Anterior cingulate cortex (tissue), 58 donors: ENCODE measurements at places on chromosomes 12 and 14.

GRCh38 chr14:22545842-22546721 is 42.9 kb downstream of the DAD1 start:
- DNase-seq, result no peak

DNA sequence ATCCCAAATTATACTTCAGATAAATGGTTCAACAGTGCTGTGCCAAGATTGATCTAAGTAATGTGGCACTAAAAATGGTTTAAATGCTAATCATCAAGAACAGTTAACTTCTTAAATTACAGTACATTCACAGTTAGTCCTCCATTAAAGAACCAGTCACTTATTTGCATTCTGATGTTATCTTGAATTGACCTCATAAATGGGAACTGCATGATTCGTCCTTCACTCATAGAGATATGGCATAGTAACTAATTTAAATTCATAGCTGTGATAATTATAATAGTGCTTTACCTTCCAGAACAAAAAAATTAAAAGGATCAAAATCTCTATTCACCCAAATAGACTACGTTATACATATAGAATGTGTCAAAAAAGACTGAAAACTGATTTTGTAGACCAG is 61.1 kb downstream of the COCH start:
- no peak for DNase-seq

- DNase-seq, result no peak
Observed at GRCh38 chr12:113165521-113166450, 16.3 kb downstream of the CFAP73 start.

DNA sequence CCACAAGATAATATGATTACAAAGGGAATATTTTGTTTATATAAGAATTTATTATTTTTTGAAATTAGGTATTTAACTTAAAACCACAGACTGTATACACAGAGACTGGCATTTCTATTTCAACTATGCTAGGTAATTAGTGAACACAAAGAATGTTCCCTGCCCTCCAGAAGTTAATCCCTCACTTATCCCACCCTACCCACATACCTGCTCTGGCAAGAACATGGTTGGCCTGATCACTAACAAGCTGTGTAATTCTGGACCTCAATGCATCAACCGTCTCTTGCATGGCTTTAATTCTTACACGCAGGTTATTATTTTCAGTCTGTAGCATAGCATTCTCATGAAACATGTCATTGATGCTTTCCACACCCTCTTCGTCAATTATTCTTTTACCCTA is 85.9 kb downstream of the KIF21A start:
- DNase-seq, result no peak

DNA sequence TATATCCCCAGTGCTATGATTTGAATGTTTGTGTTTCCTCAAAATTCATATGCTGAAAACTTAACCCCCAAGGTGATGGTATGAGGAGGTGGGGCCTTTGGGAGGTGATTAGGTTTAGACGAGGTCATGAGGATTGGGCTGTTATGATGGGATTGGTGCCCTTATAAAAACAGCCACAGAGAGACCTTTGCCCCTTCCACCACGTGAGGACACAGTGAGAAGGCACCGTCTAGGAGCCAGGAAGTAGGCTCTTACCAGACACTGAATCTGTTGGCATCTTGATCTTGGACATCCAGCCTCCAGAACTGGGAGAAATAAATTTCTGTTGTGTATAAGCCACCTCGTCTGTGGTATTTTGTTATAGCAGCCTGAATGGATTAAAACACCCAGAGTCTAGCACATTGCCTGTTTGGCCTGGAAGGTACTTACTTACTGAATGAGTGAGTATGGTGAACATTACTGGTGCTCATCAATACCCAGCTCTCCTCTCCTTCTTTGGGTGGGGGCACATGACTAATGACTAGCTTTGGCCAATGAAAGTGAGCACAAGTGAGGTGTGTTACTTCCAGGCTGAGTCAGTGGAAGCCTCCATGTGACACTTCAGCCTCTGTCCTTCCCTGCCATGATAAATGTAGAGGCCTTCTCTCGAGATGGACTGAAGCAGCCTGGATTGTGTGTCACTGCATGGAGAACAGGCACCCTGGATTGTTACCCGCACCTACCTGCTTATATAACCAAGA is 72.4 kb upstream of the CHST11 start:
- DNase-seq, result no peak

DNA sequence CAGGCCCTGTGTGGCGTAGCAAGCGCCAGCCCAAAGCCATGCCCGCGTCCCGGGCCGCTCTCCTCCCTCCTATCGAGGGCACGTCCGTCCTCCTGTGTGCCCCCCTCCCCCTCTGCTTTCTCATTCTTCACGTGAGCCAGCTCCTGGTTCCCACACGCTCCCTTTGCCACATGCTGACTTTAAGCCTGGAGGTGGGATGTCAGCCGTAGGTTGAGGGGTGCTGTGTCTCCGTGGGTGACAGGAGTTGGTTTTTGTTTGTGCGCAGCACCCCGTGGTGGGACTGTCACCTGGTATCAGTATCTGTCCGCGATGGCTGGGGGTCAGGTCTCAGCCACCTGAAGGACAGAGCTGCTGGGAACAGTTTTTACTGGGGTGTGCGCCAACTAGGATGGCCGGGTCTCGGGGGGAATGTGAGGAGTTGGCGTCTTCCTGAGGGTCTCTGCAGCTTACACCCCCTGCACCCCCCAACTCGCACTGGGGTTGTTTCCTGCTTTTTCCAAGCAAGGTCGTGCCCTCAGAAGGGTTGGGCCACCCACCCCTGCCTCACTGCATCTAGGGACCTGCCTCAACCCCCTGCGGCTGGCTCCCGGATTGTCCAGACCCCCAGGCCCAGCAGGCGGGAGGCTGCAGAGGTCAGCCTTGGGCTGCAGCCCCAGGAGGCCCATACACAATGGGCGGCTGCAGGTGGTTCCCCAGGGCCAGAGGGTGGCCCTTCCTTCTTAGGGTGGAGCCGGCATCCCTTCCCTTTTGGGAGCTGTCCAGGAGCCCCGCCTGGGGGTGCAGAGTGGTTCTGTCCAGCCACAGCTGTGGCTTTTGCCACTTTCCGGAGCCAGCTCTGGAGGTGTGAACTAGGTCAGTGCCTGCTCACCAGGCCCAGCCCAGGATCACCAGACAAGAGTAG is 7.3 kb downstream of the ULK1 start:
- no peak for DNase-seq

GRCh38 chr12:65100140-65100539 is 21.0 kb downstream of the WIF1 start:
- DNase-seq, result no peak

DNA sequence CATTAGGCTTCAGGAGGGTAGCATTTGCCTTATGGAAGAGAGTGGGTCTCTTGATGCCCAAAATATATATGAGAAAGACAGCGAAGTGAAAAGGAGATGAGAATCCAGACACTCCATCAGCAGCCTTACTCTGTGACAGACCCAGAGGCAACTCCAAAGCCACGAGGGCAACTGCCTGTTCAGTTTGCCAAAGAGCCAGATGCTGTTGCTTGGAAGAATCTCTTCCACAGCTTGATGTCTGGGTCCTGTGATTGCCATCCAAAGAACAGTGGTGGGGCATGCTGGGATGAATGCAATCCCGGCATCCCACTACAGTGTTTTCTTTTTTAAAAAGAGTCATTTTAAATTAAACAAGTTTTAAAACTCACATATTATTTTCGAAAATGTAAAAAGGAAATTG is 10.9 kb upstream of the OTX2 start:
- no peak for DNase-seq

- DNase-seq, result no peak
Observed at GRCh38 chr14:55609681-55610080, 29.7 kb downstream of the KTN1 start.

DNA sequence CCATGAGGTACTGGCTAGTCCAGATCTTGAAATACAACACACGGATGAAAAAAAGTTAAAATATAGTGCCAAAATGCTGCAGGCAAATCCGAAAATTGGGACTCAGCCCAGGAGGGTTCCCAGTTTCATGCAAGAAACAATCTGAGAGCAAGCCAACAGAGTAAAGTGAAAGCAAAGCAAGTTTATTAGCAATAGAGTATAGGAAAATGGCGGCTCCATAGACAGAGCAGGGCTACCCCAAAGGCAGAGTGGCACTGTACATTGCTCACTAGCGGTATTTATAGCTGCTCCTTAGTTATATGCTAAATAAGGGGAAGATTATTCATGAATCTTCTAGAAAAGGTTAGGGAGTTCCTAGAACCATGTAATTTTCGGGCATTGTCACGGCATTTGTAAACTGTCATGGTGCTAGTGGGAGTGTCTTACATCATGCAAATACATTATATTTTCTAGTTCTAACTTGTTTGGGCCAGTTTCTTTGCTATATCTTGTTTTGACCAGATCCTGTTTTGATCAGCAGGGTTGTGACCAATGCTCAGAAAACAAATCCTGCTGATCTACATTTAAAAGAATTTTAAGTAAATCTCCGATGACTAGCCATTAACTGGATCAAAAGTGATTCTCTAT is 29.1 kb downstream of the RECQL start:
- no peak for DNase-seq

DNA sequence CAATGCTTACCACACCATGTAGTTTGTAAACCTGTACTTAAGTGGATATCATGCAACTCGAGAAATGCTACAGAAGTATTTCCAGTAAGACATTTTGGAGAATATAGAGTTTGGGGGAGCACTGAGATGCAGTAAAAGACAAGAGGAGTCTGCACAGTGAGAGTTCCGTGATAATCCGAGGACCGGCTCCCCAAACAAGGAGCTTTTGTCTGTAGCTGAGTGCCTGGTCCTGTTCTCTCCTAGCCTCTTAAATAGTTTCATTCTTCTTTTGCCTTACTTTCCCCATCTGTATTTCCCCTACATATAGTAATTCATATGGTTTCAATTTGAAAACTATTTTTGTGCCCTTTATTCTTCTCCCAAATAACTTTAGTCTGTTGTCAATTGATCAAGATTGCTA is 364.1 kb downstream of the EGLN3 start:
- no peak for DNase-seq

DNA sequence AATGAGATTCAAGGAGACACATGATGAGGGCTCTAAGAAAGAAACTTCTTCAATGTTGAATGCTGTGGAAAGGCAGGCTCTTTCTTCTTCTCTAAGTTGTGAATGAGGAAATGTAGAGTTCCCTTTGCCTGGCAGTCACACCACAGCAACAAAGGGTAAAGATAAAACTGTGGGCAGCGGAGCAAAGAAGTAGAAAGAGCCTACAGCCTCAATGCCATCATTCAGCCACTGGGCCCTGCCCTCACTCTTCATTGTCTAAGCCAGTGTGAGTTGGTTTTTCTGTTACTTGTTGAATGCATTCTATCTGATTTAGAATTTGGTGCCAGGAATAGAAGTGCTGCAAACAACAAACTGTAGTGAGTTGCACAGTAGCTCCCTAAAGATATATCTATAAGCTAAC is 12.2 kb downstream of the SDR9C7 start:
- DNase-seq, result no peak

- DNase-seq, result no peak
Observed at GRCh38 chr12:108711489-108712164, 19.7 kb downstream of the CORO1C start.

DNA sequence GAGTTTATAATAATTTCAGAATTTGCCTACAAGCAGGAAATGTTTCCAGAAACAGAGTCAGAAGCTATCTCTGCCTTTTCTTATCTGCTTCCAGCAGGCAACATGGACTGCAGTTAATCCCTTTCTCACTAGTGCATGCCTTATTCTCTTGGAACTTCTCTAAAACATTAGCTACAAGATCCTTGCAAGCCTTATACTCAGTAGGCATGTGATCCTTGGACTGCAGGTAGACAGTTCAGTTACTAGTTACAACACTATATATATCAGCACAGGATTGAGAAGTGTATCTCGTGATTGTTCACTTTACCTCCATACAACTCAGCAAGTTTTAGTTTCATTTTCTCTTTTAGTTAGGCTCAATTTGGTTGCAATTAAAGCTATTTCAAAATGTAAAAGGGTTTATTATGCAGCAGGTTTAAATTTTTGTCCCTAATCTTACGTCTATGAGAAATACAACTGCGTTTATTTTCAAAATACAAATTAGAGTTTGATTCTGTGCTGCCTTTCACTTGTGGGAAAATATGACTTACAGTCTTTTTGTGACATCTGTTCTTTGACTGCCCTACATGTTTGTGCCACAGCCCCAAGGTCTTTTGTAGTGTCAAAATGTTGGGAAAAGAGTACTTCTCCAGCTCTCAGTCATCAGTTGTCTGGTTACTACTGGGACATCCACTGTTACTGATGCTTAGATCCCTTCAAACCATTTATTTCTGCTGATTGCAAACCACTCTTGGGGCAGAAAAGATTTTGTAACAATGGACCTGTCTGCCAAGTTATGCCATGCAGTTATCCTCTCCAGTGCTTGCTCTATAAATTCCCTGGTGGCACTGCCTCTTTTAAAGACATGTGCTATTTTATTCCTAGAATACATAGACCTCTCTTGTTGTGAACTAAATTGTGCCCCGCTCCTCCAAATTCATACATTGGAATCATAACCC is 709.0 kb upstream of the FOXG1 start:
- no peak for DNase-seq

DNA sequence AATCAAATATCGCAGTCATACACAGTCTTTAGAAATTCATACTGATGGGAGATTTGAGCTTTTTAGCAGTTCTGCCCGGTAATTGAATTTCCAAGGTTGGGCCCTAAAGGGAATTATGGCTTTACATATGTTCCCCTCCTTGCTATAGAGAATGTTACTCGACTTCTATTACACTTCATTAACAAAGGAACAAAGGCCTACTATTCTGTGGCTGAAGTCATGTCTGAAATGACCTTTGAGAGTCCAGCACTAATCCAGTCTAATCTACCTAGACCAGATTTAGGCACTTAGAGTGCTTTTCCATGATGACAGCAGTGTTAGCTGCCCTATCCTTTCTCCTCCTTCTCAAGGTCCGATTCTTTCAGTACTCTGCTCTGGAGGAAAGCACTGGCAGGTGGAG is 305.3 kb downstream of the MED13L start:
- DNase-seq, result no peak

DNA sequence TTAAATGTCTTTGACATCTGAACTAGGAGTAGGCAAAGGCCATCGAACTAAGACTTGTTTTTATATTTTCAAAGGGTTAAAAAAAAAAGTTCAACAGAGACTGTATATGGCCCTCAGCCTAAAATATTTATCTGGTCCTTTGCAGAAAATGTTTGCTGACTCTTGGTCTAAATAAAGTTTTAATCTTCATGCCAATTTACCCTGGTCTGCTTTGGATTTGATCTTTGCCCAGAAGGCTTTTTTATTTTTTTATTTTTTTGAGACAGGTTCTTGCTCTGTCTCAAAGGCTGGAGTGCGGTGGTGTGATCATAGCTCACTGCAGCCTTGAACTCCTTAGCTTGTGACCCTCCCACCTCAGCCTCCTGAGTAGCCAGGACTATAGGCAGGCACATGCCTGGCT is 47.1 kb downstream of the SPATS2 start:
- no peak for DNase-seq

GRCh38 chr12:1117970-1118563 is 127.0 kb downstream of the ERC1 start:
- peak; percentile 48 for DNase-seq

- no peak for DNase-seq
Observed at GRCh38 chr12:12872139-12872933, 19.0 kb upstream of the GPRC5A start.

- no peak for DNase-seq
Observed at GRCh38 chr12:74259199-74259598, 278.4 kb upstream of the ATXN7L3B start.

- no peak for DNase-seq
Observed at GRCh38 chr12:70321191-70321590, 44.9 kb upstream of the KCNMB4 start.
